Activated T-cell treated with anti-CD3 and anti-CD28 coated beads for 24 hours (primary cell): ENCODE measurements at places on chromosomes 11 and 22.

GRCh38 chr11:7969756-7970646, 4.8 kb upstream of the NLRP10 start:
- no peak for DNase-seq

DNA sequence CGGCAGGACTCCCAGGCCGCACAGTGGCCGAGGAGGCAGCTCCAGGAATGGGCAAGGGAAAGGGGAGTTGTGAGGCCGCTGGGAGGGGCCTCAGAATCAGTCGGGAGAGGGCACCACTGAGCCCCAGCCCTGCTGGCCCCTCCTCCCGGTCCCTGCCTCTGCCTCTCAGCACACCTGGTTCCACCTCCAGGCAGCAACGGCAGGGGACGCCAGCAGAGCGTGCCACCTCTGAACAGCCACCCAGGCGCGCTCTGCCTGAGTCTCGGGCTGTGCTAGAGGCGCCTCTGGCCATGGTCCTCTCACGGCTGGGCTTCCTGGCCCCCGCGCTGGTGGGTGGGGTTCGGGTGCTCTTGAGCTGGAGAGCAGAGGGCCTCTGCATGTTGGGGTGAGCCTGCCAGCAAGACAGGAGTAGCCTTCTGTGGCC, 33.0 kb downstream of the MOB2 start:
- no peak for DNase-seq

- no peak for DNase-seq
Measured at GRCh38 chr11:34940026-34940677, 23.7 kb downstream of the PDHX start.

- no peak for DNase-seq
Measured at GRCh38 chr11:94771390-94771789, 3.2 kb downstream of the AMOTL1 start.

GRCh38 chr11:20026629-20027555, 133.4 kb downstream of the DBX1 start:
- no peak for DNase-seq

GRCh38 chr11:73750228-73750627, 10.6 kb downstream of the RAB6A start:
- DNase-seq, result no peak

DNA sequence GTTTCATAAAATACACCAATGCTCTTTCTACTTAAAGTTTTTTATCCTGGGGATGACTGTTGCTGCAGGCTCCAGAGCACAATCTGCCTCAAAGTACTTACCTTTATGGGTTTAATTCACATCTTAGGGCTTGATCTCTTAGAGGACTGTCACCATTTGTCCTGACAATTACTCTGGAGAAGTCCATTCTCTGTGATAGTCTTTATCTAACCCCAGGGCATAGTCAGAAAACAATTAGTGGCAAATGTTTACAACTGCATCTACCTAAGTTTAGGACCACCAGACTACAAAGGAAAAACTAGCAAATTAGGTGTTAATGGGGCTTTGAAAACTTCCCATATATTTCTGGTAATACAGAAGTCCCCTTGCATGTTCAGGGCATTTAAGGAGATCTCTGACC, 973.5 kb downstream of the JRKL start:
- no peak for DNase-seq

DNA sequence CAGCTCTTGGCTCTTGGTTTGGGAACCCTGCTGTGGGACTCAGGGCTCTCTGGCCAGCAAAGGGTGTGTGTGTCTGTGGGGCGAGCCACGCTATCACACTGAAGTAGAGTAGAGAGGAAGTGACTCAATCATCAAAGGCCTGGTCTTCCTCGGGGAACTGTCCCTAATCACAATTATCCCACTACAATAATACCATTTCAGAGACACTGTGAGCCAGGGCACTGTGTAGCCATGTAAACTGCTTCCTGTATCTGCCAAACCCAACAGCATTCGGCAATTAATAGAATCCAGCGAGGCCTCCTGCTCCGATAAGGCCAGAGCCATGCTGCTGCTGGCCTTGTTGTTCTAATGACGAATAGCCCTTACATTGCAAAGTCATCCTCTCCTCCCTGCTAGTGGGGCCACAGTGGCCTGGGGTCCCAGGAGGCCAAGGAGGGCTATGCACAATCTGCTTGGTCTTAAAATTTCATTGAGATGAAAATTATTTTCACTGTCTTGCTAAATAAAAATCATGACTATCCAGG, 49.8 kb upstream of the LMO2 start:
- DNase-seq, result no peak
